ENCODE measurements at places on chromosomes 3 and 15.

DNA sequence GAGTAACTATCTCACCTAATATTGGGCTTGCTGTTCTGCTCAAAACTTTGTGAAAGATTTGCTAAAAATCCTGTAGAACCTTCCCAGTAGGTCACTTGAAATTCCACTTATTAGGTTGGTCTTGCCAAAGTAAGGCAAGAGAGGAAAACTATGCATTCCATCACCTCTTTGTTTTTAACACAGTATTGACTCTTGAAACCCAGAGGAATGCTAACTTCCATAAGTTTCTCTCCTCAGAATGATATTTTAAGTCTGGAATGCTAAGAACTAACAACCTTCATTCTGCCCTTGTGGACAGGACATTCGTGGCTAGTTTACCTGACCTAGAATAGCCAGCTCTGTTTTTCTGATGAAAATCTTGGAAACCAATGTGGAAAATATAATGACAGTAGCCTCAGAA is 154.5 kb downstream of the TMCO5A start:
- DNase-seq = peak; percentile 58

DNA sequence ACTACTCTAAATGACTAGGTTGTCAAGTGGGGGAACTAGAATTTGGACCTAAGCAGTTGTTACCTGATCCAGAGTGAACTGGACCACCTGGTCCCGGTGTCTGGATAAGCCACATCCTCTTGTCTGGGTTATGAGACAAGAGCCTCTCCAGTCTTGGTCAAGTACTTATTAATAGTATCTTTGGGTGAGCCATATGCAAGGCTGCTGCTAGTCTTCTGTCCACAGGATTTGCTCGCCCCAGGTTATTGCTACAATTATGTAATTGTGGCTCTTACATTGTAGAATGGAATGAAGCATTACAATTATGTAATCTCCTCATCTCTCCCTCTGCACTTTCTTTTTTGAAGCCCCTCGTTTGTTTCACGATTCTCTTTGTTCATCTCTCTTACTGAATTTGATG is 24.0 kb upstream of the AGBL1 start:
- DNase-seq = no peak

- no peak for DNase-seq
Observed at GRCh38 chr15:66756295-66756694, 54.3 kb downstream of the SMAD6 start.

DNA sequence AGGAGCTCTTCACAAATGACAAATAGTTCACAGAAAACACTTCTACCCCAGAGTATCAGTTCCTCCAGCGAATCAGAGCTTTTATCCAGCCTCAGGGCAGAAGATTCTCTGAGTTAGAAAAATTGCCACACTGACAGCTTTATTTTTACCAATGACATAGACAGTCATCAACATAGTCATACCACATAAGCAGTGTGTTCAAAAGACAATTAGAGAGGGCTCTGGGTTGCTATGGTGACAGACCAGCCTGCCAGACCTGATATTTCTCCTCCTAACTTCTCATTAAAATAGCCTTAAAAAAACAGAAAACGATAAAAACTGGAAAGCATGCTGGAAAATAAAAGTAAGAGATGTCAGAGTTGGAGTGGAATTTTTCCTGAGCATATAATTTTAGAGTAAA is 45.9 kb upstream of the COL6A5 start:
- DNase-seq = no peak

GRCh38 chr3:76886761-76887500 is 153.0 kb upstream of the ROBO2 start:
- DNase-seq = no peak

DNA sequence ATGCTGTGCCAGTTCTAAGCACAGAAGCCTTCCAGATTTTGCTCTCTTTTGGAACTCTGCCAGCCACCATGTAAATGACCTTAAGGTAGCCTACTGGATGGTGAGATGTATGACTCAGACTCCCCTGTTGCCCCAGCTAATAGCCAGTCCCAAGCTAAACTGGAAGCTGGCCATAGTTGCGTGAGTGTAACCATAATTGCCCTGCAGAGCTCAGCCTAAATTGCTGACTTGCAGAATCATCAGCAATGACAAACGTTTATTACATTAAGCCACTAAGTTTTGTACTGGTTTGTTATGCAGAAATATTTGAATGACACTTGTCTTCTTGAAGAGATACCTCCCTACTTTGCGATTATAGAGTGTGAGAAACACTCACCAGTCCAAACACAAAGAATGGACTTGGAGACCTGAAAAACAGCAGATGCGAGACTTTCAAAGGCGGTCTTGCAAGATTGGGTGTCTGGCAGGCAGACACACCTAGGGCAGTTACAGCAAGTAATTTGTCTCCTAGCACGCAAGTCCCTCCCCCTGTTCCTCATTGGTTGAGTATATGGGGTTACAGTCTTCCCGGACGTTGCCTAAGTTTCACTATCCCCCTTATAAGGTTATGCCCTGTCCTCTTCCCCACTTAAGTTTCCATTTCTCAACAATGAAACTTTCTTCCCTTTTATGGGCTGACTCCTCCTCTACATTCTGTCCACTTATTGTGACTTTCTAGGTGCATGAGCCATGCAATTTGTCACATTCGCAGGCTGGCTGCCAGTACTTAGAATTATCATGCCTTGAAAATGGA is 83.6 kb upstream of the XCR1 start:
- DNase-seq = peak; percentile 83

- no peak for DNase-seq
Observed at GRCh38 chr3:81045246-81045645, 716.2 kb downstream of the GBE1 start.

DNA sequence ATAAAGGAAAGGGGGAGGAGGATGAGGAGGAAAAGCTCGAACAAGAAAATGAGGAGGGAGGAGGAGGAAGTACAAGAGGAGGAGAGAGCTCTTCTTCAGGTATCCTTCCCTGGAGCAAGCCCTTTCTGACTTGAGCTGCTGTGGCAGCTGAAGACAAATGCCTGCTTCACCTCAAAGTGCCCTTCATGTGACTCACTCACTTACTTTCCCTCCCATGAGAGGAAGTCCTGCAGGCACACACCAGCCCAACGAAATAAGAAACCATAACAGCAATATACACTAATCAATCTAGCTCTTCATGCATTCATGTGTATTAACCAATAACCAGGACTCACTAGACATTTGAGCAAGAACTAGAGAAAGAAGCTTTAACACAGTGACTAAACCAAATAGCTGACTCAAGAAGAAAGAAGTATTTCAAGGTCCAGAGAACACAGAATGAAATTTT is 251.9 kb downstream of the IGSF11 start:
- peak; percentile 8 for DNase-seq

DNA sequence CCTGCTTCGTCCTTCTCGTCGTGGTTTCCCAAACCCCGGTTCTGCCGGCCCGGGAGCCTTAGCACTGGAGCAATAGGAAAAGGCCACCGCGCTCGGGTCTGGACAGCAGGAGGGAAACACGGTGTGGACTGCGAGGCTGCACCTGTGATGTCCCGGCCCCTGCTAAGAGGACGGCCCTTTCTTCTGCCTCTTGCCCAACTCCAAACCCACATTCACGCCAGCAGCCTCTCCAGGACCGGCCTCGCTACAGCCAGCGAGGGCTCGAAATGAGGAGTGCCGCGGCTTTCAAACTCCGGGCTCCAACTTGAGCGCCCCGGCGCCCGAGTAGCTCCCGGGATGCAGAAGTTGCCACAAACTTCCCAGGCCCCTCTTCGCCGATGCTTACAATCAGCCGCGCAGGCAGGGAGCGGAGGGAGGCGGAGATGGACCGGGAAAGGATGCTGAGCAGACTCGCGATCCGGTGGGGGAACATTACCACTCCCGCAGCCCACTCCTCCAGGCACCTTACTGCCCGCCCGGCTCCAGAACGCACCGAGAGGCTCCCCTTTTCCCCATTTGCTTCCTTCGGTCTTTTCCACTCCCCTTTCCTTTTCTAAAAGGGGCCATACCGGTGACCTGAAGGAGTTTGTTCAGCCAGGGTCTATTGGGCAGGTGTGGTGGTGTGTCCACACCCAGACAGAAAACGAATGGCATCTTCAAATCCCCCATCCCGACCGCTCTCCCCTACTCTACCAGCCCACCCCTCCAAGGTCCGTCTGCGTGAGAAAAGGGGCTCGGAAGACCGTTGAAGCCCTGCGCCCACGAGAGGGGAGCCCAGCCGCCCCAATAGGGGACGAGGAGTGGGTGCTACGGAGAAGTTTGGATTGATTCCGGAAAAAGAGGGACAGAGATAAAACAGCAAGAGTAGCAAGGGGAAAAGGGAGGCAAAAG is 18.8 kb upstream of the SATB1 start:
- no peak for DNase-seq

Measured in astrocyte (in vitro differentiated cells and primary cell).